ENCODE measurements at places on chromosomes 1 and 21. TPM values are rescaled to one million over a fixed set of nuclear protein-coding genes. Genes with fewer than 3 reads are reported as not detected.
A peak's percentile ranks its signal among the peaks of the same experiment; 100 is the strongest.

Gene RHBG
- total RNA-seq = not detected

GRCh38 chr1:15196069-15196468 is 42.5 kb downstream of the TMEM51 start:
- DNase-seq = no peak

Gene CDC73
- total RNA-seq = 48.6 TPM

Gene MROH9
- not detected for total RNA-seq

- no peak for DNase-seq
These were observed 236.5 kb upstream of the JUN start for GRCh38 chr1:59020151-59020997.

Gene MPC2
- total RNA-seq = 233 TPM

GRCh38 chr1:163528710-163529348 is 207.1 kb downstream of the NUF2 start:
- no peak for DNase-seq

GRCh38 chr1:11414926-11415538 is 63.9 kb upstream of the DISP3 start:
- DNase-seq = no peak

- DNase-seq = peak; percentile 87
These were observed at the start of gene FAM43B for GRCh38 chr1:20551945-20552727. FAM43B (plus strand) TSS chr1:20552573; CDS start chr1:20552974, 401 bp downstream.

DNA sequence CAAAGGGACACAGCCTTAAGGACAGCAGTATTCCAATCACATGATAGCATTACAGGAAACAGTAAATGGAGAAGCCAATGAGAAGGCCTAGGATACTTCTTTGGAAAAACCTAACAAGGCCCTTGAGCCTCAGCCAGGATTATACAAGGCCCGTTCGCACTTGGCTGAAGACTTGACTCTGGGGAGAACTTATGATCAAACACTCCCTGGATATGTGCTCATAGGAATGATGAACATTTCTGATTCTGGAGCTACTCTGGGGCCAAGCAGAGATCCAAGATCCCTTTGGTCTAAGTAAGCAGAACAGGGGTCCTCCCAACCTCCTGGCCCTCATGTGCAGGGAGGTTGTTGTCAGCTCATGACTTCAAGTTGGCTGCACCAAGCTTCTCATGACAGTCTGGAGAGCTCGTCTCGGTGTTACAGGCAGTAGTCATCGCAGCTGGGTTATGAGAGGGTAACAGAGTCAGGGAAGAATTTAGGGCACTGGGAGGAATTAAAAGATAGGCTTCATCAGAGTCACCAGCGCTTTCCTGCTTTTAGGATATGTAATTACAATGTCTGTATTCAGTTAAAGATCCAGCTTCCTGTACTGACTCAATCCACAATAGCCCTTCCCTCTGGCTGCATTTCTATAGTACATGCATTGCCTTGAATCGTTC is 92.5 kb upstream of the IRF2BP2 start:
- DNase-seq = no peak

DNA sequence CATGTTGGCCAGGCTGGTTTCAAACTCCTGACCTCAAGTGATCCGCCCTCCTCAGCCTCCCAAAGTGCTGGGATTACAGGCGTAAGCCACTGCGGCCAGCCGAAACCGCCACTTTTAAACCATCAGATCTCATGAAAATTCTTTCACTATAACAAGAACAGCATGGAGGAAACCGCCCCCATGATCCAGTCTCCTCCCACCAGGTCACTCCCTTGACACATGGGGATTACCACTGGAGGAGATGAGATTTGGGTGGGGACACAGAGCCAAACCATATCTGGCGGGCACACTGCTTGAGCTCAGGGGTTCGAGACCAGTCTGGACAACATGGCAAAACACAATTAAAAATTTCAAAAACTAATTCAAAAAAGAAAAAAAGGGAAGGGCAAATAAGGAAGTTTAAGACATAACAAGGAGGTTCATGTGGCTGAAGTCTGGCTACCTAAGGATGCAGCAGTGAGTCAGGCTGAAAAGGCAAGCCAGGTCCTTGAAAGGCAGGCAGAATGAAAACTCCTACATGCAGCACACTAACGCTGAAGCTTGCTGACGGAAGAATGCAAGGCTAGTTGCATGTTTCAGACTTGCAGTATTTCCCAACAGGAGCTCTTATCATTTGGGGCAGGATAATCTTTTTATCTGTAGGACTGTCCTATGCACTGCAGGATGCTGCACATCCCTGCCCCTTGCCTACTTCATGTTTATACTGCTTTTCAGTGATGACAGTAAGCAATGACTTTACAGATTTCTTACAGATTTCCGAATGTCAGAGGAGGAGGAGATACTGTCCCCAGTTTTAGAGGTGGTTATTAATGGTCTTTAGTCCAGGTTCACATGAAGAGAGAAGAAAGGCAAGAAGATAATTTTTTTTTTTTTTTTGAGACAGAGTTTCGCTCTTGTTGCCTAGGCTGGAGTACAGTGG is 49.3 kb downstream of the FBXO42 start:
- no peak for DNase-seq

Measured in Right ventricle myocardium inferior (tissue), 1 donor.